ENCODE measurements at places on chromosomes 12 and 14.

GRCh38 chr14:63322897-63323573 lies 4.3 kb upstream of the GPHB5 start:
- no peak for DNase-seq

DNA sequence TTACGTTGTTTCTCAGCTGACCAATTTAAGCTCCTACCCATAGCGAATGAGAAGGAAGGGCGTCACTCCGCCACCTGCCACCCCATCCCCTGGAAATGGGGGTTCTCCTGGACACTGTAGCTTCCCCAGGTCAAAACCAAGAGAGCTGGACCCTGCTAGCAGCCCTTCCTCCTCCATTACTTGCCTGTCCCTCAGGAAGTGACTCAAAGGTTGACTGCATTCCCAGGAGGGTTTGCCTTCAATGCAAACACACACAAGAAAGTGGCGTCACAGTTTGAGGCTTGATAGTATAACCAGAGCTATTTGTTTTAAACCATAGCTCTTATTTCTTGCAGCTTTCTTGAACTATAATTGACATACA lies 79.1 kb downstream of the KCNK13 start:
- no peak for DNase-seq

GRCh38 chr12:6570264-6570887 lies 2.3 kb upstream of the NOP2 start:
- peak; percentile 58 for DNase-seq

DNA sequence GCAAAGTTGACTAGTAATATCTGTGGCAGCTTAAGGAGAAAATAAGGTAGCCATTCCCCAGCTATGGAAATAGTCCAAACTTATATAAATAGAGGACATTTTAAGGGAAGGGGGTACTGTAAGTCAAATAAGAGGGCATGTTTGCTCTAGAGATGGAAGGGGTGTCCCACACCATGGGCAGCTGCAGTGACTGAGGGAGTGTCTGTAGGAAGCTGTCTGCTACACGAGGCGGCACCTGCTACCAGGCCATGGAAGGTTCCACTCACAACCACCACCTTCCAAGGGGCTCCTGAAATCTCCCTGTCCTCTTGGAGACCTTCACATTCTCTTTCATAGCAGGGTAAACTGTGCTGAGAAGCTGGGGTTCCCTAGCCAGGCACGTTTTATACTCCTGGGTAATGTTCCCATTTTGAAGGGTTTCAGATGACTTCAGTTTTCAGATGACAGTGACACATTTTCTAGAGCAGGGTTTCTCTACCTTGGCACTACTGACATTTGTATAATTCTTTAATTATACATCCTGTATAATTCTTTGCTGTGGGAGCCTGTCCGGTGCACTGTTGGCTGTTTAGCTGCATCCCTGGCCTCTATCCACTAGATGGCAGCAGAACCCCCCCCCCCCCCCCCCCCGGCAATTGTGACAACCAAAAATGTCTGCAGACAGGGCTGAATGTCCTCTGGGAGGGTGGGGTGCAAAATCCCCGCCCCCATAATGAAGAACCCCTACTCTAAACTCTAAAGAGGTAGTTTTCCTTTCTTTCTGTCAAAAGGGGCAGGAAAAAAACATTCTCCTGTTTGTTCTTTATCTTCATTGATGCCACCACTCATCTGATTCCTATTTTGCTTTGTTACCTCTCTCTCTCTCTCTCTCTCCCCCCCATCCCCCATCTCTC lies 11.6 kb upstream of the SMCO2 start:
- peak; percentile 53 for DNase-seq

DNA sequence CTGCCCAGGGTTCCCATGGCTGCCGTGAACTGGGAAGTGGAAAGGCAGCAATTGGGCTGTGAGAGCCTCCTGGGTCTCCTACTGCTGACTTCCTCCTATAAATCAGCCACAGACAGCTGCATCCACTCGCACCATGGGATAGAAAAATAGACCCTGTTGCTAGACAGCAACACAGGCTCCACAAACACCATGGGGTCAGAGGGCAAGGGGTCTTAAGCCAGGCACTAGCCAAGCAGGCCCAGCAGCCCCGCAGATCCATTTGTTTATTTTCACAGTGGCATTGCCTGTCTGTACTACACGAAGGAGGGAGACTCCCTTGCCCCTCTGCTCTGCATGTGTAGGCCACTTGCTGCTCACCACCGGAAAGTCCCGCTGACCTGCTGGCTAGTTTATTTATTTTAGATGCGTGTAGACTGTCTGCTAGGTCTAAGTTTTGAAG lies 139.8 kb downstream of the DACT1 start:
- no peak for DNase-seq

GRCh38 chr12:2258025-2258424 lies 205.2 kb downstream of the CACNA1C start:
- DNase-seq: no peak

- no peak for DNase-seq
These were observed 134.6 kb downstream of the PTPRR start for GRCh38 chr12:70785896-70786295.

GRCh38 chr14:96287856-96288255 lies 31.8 kb downstream of the BDKRB1 start:
- no peak for DNase-seq

GRCh38 chr14:69560826-69561225 lies 13.8 kb downstream of the CCDC177 start:
- no peak for DNase-seq

DNA sequence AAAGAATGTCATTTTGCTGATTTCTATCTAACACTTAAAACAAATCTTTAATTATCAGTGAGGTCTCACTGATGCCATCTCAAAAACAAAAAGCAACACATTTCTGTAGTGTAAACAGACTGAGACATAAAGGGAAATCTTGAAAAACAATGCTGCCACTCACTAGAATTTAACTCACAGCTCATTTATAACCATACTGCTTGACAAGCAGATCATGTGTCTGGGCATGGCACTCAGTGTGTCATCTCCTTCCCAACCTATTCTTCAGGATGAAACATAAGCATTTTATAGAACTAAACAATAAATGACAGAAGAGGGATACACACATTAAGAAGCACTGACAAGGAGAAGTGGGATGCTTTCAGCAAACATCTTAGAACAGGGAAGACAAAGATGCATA lies 22.4 kb downstream of the ATF7 start:
- DNase-seq: no peak

DNA sequence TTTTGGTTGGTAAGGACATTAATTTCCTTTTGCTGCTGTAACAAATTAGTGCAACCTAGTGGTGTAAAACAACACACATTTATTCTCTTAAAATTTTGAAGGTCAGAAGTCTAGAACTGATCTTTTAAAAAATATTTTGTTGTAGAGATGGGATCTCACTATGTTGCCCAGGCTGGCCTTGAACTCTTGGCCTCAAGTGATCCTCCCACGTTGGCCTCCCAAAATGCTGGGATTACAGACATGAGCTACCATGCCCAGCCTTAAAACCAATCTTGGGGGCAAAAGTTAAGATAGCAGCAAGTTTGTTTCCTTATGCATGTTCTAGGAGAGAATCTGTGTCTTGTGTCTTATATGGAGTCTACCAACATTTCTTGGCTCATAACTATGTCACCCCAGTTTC lies 55.8 kb downstream of the MIA2 start:
- no peak for DNase-seq

- DNase-seq: no peak
These were observed 914 bp upstream of the PACS2 start for GRCh38 chr14:105313381-105314286.

DNA sequence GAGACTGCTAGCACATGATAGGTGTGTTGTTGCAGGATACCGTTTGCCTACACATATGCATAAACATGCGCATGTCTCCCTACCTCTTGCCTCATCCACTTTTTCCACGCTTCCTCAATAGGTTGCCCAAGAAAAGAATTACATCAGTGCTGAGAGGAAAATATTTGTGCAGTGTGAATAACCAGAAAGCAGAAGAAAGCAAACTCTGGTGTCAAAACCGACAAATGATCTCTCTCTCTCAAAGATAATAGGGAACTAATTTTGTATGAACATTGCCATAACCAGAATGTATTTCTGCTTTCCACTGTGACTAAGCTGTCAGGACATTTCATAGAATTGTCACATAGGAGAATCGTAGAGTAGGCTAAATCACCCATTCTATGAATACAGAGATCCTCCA lies 1.3 kb downstream of the CLEC7A start:
- DNase-seq: no peak

DNA sequence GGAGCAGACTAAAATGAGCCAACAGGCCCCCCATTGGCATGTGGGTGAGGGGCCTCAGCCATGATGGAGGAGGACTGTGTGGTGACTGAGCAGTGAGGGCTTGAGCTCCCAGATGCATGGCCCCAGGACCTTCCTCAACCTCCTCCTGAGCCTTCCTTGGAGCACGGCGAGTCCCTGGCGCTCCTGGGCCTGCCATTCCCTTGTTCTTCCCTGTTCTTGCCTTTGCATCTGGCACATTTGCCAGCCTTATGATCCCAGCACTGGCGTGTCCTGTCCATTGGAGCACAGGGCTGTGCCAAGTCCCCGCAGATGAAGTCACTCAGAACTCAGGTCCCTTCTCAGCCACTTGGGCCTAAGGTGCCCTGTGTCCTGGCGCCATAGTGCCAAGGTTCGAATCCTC lies 40.3 kb upstream of the MEG3 start:
- no peak for DNase-seq

- no peak for DNase-seq
These were observed 20.4 kb downstream of the TTC9 start for GRCh38 chr14:70662080-70662479.

- DNase-seq: no peak
These were observed 535.8 kb downstream of the PRKD1 start for GRCh38 chr14:29391801-29392200.

DNA sequence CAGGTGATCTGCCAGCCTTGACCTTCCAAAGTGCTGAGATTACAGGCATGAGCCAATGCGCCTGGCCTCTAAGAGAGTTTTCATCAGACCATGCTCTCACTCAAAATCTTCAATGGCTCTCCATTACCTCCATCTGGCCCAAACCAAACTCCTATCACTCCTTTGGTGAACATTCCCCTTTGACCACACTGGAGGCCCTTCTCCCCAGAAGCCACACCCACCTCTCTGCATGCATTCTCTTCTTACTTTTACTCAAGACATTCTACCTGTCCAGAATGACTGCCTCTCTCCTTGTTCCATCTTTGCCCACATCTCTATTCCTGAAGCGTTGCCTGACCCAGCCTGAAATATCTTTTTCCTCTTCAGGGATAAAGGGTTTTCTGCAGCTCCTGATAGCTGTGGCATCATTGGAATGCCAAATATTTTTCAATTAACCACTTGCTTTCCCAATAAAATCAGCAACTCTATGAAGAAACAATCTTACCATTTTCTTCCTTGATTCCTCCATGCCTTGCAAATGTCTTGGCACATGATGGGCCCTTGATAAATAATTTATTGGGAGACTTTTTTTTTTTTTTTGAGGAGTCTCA lies 15.5 kb downstream of the PLEK2 start:
- DNase-seq: no peak

DNA sequence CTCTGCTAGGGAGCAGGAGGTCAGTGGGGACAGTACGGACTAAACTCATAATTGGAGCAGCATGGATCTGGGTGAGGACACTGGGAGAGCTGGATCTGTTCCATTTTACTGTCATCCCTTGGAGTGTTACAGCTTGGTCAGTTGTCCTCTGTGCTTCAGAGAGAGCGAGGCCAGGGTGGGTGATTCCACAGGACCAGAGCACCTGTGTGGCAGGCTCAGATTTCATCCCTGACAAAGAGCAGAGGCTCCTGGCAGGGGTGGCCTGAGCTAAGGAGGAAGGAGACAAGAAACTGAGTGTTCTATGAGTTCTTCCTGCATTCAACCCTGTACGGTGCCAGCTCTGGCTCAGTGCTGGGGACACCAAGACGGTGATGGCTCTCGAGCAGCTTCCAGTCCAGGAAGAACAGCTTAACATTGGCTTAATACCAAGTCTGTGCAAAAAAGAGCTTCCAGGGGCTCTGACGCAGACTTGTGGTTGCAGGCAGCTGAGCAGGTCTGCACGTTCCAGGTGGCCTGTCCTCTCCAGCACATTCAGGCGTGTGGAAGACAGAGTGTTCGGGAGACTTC lies 8.4 kb upstream of the PGF start:
- DNase-seq: no peak

GRCh38 chr12:120618954-120619615 lies 21.3 kb upstream of the CABP1 start:
- DNase-seq: no peak

DNA sequence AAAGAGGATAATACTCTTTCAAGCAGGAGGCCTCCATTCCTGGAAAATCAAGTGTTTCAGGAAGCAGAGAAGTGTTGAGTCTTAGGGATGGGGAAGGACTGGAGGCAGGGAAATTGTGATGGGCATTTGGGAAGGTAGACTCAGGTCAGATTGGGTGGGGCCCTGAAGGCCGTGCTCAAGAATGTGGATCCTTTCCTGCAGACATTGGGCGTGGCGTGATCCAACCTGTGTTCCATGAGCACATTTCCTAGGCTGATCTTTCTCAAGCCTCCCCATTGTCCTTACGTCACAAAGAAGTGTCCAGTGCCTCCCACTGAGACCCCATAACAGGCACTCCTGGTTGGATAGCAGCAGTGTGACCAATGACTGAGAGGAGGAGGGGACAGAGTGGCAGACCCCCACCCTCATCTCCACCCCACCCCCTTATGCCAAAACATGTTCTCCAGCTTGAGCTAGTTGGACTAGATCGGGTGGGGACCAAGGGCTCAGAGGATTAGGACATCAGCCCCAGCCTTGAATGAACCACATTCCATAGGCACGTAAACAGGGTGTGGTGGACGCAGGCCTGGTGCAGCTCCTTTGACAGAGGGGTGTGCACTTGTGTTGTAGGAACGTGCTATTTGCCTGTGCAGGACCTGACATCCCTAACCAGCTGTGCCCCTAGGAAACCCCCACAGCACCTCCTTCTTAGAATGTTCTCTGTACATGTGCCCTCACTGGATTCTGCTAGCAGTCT lies 76.8 kb downstream of the TTC9 start:
- no peak for DNase-seq

GRCh38 chr12:2485681-2486080 lies 309.1 kb upstream of the FKBP4 start:
- DNase-seq: no peak

- DNase-seq: peak; percentile 70
These were observed 7.7 kb downstream of the ENDOU start for GRCh38 chr12:47717443-47718193.

DNA sequence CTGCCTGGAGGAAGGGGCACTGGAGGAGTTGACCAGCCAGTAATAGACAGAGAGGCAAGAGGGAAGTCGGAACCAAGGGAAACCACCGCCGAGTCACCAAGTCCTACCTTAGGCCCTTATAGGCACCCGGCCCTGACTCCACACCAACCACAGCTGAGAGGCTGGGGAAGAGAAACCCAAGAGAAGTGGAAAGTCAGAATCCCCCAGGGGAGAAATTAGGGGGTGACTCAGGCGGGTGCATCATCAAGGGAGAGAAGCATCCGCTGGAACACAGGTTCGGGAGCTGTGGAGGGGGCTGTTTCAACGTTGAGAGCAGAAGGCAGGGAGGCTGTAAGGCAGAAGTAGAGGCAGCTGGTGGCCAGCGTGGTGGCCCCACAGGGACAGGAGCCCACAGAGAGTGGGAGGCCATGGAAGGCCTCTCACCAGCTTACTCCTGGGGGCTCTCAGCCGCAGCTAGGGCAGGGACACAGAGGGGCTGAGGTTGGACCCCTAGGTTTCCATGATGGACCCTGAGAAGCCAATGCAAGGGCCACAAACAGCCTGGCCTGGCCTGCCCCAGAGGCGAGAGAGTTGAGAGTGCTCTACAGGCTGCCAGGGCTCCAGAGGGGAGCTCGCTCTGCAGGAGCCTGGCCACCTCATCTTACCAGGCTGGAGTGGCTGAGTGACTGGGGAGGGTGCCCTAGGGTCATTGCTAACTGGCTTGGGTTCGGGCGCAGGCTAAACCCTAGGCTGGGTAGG lies 1.4 kb upstream of the TRMT61A start:
- DNase-seq: no peak
